Endodermal cell (in vitro differentiated cells): ENCODE measurements at places on chromosomes 5 and 9. TPM values are rescaled to one million over a fixed set of nuclear protein-coding genes. Genes with fewer than 3 reads are reported as not detected.
A peak's percentile ranks its signal among the peaks of the same experiment; 100 is the strongest.

DNA sequence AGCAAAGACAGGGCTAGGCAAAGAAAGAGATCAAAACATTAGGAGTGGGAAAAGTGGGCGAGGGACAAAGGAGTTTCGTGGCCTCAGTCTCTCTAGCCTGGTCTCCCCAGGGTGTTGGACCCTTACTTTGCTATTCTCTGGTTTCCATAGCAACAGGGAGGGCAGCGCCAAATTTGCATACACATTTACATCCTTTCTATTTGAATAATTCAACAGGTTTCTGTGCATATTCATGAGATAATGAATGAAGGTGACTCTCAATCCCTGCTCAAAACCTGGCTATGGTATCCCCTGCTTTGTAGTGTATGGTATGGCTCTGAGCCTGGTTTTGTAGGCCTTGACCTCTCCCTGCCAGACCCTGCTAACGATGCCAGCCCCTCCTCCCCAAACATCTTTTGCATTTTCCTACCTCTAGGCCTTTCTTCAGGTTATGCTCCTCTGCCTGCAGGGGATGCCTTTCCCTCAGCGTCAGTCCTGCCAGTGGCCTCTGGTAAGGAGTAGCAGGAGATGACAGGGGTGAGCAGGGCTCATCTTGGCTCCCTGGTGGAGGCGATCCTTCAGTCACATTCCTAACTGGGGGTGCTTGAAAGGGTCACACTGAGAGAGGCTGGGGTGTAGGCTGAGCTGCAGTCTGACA is 9.8 kb downstream of the RPP25L start:
- peak; percentile 74 for DNase-seq

The LPAR1 gene
- 5.9 TPM in 2 replicates for total RNA-seq

DNA sequence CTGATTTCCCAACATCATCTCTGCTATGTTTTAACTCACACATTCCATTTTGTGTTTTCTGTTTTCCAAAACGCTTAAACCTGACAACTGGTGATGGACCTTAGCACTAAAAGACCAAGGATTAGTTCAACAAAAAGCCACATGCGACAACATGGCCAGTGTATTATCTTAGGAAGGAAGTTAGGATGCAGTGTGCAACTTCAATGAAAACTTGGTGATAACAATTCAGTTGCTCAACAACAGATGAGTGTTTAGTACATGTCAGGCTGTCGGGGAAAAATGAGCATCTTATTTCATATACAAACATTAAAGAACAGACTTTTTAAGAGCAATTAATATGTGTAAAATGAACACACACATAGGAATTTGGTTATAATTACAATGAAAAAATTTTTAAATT is 780.0 kb downstream of the SEMA5A start:
- no peak for DNase-seq

DNA sequence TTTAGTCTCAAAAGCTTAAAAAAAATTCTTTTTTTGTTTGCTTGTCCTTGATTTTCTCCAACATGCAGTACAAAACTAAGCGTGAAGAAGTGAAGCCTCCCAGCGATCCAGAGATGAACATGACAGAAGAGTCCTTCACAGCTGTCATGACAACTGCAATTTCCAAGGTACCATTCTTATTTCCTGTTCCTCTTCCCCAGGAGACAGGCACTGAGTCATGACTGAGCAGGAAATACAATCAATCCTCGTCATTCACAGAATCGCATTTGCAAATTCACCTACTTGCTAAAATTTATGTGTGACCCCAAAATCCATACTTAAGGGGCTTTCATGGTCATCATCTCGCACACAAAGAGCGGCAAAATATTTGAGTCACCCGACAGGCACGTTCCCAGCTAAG is 77.3 kb downstream of the SLC1A1 start:
- no peak for DNase-seq

- DNase-seq, result no peak
These were observed 204.2 kb upstream of the CD180 start for GRCh38 chr5:67400752-67401151.

DNA sequence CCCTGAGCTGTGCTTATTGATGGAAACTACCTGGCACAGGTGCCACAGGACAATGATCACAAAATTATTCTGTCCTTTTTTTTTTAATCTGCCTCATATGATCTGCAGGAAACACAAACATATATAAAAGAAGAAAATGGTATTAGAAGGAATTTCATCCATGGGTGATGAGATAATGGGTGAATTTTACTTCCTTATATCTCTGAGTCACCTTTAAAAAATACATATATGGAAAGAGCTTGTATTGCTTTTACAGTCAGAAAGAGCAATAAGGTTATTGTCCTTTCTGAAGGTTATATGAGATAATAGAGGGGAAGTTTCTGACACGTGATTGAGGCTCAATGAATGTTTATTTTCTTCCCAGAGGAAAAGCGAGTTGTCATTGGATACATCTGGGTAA is 31.6 kb downstream of the NEURL1B start:
- no peak for DNase-seq

The CDH18 gene
- 0.23 TPM in 1 of 3 replicates, not detected in the others for total RNA-seq

GRCh38 chr9:90979138-90979551 is 177.5 kb downstream of the SYK start:
- DNase-seq, result peak; percentile 63

The EIF4E1B gene
- total RNA-seq, result 0.96 to 2.2 TPM (median 2.0 TPM) in 3 replicates

- DNase-seq, result no peak
These were observed 149.8 kb upstream of the TNC start for GRCh38 chr9:115267790-115268189.

GRCh38 chr5:691817-692528 is 1.2 kb downstream of the TPPP start:
- DNase-seq, result peak; percentile 28

The ANKRD34B gene
- 0.09 to 0.49 TPM (median 0.42 TPM) in 3 replicates for total RNA-seq

GRCh38 chr9:98130576-98131228 is 11.7 kb upstream of the TRIM14 start:
- DNase-seq, result peak; percentile 31

DNA sequence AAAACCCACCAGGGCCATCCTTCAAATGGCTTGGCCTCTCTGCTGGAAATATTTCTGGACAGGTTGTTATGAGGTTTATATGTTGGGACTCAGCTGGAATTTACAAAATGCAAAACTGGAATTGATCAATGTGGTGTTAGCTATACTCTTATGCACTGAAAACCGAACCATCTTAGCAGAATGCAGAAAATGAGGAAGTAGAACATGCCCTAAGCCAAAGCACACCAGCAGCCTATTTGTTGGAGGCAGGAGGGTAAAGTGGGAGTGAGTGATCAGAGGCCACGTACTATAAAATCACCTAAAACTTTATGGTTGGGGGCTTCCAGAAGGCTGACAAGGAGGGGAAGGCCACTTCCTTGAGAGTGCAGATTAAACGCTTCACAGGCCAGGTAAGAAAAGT is 63.6 kb upstream of the C5orf63 start:
- no peak for DNase-seq

The HNRNPA0 gene
- 50.7 and 52.4 TPM in 2 replicates for total RNA-seq

GRCh38 chr9:129932303-129933151 is 97.3 kb downstream of the USP20 start:
- peak; percentile 47 for DNase-seq

GRCh38 chr9:109542922-109543321 is 44.8 kb upstream of the PTPN3 start:
- no peak for DNase-seq

DNA sequence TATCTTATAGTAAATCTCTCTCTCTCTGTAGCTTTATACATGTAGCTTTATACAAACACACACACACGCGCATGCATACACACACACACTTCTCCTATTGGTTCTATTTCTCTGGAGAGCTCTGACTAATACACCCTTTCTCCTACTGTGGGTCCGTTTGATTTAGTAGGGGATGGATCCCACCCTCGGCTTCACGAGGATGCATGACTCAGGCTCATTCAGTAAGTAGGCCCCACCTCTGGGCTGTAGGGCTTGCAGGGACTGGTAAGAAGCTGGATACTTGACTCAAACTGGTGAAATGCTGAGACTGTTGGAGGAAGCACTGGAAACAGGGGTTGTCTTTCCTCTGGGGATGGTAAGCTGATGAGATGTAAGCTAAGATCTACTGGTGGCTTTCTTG is 98.7 kb downstream of the SLC24A2 start:
- no peak for DNase-seq

The SPINK6 gene
- total RNA-seq, result not detected in 3 replicates

The PCDHAC1 gene
- total RNA-seq, result 3.2 to 4.2 TPM (median 3.8 TPM) in 3 replicates

DNA sequence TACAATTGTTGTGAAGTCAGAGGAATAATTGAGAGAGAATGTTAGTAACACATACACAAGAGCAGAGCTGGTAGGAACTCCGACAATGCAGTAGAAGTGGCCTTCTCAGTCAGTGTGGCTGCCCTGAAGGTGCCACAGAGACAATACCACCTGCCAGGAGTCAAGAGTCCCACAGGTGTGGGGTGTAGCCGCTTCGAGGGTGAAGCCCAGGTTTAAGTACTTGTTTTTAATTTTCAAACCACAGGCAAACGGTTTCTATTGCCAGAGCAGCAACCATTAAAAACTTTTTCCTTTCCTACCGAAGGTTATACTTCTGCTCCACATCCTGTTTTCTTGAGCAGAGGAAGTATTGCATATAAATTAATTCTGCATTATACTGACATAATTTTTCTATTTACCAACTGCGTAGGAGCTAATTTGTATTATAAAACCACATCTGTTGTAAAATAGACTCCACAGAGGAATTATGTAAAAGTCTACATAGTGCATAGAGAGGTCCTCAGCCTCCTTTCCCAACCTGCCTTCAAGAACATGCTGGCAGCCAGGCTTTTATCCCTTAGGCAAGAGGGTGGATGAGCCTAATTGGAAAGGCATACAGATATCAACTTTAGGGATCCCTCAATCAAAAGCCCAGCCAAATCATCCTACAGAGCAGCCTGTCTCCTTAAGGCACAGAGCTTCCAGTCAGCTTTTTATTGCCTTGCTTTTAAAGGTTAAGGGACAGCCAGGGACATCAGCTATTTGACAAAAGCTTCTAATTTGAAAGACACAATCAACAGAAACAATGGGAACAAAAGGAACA is 12.9 kb upstream of the ACTBL2 start:
- DNase-seq, result no peak

DNA sequence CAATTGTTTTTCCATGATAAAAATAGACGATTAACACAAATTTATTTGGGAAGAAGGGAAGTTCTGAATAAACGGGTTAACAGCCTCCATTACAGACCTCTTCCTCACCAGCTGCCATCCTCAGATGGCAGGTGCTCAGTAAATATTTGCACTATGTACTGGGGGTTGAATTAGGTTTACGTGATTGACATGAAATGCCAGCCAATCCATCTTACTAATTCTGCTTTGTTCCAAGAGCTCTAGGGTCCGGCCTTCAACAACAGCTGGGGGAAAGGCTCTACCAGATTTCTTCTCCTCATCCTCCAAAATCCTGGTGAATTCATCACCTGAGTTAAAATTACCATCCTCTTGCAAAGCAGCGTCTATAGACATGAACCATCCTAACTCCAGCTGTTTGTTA is 104.6 kb downstream of the MTX3 start:
- DNase-seq, result no peak

- DNase-seq, result no peak
These were observed 93.5 kb downstream of the PHF2 start for GRCh38 chr9:93669958-93670207.

The C6 gene
- 0.14 TPM in 1 of 2 replicates, not detected in the other for total RNA-seq
